ENCODE measurements at places on chromosomes 7 and 10.

DNA sequence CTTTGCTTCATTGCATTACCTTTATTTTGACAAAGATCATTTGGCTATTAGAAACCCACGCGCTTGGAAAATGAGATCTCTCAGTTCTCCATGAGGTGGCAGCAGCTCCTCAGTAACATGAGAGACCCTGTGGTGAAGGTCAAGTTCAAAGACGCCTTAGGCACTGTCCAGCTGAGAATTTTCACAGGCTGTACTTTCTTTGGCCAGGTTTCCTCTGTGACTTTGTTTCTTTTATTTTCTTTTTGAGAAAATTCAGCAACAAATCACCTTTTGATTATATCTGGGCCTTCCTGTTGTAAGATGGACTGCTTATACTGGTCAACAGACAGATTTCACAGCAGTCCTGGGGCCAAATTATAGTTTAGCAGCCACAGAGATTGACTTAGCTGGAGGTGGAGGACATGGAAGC, 54.5 kb downstream of the RAB18 start:
- peak; percentile 71 for DNase-seq

DNA sequence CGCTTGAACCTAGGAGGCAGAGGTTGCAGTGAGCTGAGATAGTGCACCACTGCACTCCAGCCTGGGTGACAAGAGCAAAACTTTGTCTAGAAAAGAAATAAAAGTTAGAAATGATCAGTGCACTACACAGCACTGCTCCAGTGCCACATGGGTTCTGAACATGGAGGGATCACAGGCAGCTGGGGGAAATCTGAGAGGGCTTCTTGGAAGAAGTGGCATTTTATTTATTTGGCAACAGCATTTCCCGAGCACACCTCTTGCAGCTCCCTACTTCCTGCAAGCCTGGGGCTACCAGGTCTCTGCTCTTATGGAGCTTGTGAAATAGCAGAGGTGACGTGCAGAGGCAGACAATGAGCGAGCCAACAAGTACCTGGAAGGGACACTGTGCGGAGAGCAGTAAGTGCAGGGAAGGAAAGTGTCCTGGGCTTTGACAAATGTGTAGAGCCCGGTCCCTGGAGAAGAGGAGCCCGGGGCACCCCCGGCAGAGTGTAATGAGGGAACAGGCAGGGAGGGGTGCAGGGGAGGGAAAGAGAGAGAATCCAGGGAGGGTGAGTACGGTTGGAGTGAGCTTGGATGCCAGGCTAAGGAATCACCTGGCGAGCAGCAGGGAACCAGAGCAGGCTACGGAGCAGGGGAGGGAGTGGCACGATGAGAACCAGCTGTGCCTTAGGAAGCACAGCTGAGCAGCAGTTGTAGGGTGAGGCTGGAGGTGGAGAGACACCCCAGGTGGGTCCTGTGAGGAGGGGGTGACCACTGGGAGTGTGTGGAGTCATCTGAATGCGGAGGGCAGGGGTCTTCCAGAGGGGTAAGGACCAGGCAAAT, 104.6 kb upstream of the CTBP2 start:
- DNase-seq: no peak

DNA sequence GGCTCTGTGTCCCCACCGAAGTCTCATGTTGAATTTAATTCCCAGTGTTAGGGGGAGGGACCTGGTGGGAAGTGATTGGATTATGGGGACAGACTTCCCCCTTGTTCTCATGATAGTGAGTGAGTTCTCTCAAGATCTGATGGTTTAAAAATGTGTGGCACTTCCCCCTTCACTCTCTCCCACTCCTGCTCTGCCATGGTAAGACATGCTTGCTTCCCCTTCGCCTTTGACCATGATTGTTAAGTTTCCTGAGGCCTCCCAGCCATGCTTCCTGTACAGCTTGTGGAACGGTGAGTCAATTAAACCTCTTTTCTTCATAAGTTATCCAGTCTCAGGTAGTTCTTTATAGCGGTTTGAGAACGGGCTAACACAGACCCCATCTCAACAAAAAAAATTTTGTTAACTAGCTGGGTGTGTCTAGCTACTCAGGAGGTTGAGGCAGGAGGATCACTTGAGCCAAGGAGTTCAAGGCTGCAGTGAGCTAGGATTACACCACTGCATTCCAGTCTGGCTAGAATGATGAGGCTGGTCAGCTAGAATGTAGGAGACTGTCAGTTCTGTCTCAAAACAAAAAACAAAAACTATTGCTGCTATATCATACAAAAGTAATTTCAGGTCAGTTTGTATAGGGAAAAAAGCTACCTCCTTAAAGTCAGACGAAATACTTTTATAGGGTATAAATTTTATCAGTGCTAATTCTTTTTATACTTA, 57.7 kb downstream of the ATAD1 start:
- DNase-seq: no peak

- DNase-seq: no peak
These were observed 1.9 kb downstream of the TAS2R40 start for GRCh38 chr7:143223784-143224183.

- no peak for DNase-seq
These were observed 72.7 kb downstream of the PTPRZ1 start for GRCh38 chr7:121945480-121946236.

- no peak for DNase-seq
These were observed 12.2 kb downstream of the UNCX start for GRCh38 chr7:1244700-1245523.

GRCh38 chr10:81179805-81180452, 642.2 kb downstream of the SH2D4B start:
- no peak for DNase-seq

DNA sequence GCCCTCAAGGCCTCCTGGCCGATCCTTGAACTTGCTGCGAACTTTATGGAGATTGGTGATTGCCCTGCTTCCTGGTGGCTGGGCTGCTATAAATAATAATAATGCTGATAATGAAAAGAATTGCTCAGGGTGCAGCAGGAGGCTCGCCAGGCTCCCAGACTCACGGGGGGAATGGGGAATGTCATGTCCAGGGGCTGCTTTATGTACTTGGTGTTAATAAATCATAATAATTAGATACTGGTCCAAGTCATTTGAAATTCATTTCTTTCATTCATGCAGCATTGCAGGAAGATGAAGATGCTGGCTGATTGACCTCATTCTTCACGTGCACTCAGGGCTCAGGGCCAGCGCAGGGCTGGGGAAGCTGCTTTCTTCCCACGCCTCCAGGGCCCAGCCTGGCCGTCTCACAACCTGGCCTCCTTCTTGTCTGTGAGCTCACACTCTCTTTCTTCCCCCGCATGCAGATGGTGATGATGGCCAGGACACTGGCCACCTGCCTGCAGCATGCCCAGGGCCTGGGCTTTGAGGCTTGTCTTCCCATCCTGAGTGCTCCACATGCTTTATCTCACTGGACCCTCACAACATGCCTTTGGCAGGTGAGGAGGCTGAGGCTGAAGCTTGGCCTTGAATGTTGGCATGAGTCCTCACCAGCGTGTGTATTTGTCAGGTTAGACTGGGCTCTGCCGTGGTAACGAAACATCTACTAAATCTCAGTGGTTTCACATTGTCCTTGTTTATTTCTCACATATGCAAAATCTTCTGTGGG, 138.4 kb upstream of the TNS3 start:
- DNase-seq: peak; percentile 64

GRCh38 chr7:29080803-29081202, 65.5 kb downstream of the CPVL start:
- DNase-seq: no peak

DNA sequence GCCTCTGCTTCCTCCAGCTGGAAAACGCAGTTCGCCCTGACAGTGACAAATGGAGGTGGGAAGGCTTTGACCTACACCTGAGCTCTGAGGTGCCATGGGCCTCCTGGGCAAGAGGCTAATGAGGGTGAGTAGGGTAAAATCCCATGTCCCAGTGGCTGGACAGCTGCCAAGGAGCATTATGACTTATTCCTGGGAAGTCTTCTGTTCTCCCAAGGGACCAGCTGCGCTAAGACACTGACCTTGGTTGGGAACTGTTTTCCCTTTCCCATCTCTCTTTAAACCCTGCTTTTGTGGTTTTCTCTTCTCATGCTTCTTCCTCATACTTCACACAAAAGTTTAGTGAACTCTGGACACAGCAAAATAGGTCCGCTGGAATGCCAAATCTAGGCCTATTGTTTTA, 72.6 kb downstream of the COPG2 start:
- DNase-seq: no peak

- DNase-seq: no peak
These were observed 32.2 kb downstream of the HACD1 start for GRCh38 chr10:17585016-17585415.

- no peak for DNase-seq
These were observed 27.2 kb downstream of the MCM10 start for GRCh38 chr10:13188593-13188992.

GRCh38 chr7:6621195-6622133, 6.1 kb downstream of the ZNF853 start:
- DNase-seq: no peak

- peak; percentile 78 for DNase-seq
These were observed 82.7 kb downstream of the SPAG6 start for GRCh38 chr10:22427890-22428571.

DNA sequence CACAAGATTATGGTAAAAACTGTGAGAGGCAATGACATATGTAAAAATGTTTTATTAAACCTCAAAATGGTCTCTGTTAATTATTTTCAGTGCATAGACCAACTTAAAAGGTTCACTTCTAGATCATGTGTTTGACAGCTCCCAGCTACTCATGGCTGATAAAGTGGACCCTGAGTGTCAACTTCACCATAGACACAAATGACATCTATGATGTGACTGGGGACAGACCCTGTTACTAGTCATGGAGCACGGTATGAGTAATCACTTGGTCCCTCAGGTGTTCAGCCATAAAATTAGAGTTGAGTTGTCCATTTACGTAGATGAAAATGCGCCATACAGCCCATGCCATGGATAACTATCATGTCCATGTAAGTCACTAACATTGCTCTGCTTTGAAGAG, 199.8 kb downstream of the ZNF365 start:
- no peak for DNase-seq

DNA sequence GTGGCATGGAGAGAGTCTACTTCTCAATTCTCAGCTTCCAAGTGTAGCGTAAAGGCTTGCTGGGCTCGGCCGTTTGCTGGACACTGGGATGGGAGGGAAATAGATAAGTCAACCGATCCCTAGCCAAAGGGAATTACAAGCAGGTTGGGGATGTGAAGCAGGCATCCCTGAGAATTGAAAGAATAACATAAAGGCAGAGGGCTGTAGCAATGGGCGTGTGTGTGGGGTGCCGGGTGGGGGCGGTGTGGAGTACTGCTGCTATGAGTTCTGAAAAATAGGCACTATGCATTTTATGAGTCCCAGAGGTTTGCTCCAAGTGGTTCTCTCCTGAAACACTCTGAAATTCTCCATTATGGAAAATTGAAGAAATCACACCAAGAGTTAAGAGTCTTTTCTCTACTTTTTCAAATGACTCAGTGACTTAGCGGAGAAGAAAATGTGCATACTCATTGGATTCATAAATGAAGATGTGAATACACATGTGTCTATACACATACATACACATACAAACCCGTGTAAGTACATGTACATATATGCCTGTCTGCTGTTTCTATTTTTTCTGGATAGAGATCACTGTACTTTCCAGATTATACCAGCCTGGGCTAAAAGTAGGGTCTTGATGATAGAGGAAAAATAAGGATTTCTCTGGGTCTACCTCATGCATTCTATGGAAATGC, 65.4 kb downstream of the ADRA2A start:
- DNase-seq: no peak

DNA sequence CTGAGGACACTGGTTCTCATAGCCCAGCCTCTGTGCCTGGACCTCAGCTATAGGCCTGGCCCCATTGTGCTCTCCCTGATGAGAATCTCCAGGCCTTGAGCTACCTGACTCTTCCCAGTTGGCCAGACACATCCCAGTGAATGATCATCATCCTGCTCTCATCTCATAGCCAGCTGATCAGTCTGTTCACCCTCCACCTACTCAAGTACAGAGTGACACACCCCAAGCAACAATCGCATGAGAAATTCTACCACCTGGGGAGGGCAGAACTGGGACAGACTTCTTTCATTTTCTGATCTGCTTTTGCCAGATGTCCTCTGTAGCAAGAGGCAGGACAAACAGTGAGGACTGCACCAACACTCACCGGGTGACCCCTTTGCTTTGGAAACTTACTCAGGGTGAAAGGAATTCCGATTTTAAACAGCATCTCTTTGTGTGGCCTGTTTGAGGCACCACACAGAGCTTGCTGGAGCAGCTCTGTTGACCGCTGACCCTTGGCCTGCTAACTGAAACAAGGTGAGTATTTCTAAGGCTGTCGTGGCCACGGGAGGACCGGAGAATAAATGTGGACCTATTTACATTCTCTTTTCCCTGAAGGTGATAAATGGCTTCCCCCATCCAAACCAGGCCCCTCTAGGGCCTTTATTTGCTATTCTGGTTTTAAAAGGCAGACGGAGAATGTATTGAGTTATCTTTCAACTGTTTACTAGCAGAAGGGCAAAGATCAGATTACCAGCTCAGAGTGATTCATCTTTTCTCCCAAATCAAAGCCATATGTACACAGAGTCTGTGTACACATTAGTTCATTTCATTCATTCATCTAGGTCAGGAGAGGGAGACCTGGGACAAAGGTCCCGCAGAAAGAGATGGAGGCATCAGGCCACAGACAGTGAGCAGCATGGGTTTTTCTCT, 181.4 kb upstream of the TNS3 start:
- peak; percentile 69 for DNase-seq

- DNase-seq: no peak
These were observed 29.5 kb upstream of the TMEM72 start for GRCh38 chr10:44881649-44882048.

DNA sequence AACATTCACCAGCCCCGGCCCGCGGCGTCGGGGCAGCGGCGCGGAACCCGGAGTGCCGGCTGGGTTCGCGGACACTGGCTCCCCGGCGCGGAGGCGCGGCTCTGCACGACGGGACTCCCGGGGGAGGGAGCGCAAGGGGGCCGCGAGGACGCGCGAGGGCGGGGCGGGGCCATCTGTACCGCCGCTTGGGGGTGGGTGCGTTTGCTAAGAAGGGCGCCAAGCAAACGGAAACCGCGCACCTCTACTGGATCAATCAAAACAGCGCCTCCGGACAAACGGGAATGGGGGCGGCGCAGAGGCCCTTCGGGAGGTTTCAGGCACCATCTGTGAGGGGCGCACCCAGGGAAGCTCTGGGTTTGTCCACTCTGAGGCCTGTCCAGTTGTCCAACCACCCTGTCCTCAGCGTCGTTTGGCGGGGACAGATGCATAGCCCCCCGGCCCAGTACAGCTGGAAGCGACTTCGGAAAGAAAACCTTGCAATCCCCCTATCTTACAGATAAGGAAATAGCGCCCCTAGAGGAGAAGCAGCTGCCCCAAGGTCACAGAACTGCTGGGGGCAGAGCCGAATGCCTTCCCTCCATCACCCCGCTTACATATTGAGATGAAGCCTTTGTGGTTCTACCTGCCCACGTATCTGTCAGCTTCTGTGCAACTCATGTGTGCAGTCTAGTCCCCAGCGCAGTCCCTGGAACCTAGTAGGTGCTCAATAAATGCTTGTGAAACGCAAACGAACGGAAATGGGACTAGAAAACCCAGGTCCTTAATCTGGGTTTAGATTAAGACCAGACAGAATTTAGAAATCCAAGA, 10.7 kb upstream of the SLIT1 start:
- DNase-seq: peak; percentile 78

- DNase-seq: peak; percentile 13
These were observed 631 bp upstream of the PRKRIP1 start for GRCh38 chr7:102395592-102395872.
